Gastroesophageal sphincter (tissue), 4 donors: ENCODE measurements at places on chromosomes 1 and 21.

- no peak for ATAC-seq
Measured at GRCh38 chr1:160608057-160608456, 28.8 kb upstream of the CD84 start.

DNA sequence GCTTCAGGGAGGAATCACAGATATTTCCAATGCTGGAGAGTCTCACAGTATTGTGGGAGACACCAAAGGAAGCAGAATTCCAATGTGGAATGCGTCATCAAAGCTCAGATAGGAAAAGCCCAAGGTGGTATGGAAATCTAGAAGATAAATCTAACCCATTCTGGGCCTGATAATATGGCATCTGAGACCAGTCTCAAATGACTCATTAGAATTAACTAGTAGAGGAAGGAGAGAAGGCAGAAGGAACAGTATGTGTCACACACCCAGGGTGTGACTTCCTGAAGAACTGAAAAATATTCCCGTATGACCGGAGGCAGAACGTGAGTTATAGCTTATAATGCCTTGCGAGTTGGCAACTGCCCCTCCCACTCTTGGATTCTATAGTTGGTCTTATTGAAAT is 499.2 kb downstream of the PLPP3 start:
- no peak for ATAC-seq

DNA sequence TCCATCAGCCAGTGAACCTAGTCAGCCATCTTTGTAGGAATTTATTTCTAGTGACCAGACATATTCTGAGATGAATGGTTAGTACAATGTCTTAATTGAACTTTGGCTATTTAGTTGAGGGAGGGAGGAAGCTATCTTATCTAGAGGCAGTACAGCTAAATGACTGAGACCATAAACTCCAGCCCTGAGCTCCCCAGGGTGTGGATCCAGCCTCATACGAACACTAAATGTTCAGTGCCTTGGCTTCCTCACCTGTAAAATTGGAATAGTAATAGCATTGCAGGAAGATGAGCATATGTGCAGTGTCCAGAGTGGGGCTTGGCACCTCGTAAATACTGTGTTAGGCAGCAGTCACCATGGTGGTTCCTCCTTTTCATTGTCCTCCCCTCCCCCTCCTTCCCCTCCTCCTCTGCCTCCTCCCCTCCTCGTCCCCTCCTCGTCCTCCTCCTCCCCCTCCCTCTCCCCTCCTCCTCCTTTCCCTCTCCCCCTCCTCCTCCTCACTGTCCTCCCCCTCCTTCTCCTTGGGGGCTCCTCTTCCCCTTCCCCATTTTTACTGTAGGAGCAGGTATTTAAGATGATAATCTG is 108.2 kb downstream of the GALNT2 start:
- ATAC-seq = no peak

GRCh38 chr1:40783001-40783905 is at the start of gene KCNQ4:
Gene KCNQ4 (plus strand): TSS chr1:40783787. CDS start chr1:40784094, 307 bp downstream.
- peak; percentile 75 for ATAC-seq

GRCh38 chr1:214066936-214067335 is 79.2 kb downstream of the PROX1 start:
- no peak for ATAC-seq

DNA sequence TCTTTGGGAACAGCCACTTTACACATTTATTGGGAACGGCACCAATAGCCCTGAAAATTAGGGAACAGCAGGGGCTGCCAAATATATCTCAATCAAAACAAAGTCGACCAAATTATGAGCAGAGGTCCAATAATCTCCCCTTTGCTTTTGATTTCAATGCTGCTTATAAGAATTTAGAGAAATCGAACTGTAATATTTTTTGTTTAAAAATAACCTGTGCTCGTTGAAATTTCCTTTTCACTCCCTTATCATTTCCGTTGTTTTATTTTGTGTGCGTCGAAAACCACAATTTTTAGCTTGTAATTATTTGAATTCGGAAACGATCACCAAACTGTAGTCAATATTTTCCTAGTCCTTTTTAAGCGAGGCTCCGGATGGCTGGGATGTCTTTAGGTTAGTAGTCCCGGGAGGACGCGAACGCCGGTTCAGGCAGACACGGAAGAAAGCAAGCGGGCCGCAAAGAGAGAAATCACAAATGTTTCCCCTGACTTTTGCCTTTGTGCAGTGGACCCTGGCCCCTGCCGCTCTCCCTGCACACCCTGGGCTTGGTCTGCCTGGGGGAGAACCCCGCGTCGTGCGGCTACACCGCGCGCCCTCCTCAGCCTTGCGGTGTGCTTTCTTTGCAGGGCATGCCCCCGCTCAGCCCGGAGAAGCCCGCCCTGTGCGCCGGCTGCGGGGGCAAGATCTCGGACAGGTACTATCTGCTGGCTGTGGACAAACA is 2.3 kb downstream of the LHX9 start:
- no peak for ATAC-seq

GRCh38 chr1:31593770-31594632 is 17.7 kb downstream of the TINAGL1 start:
- peak; percentile 76 for ATAC-seq

DNA sequence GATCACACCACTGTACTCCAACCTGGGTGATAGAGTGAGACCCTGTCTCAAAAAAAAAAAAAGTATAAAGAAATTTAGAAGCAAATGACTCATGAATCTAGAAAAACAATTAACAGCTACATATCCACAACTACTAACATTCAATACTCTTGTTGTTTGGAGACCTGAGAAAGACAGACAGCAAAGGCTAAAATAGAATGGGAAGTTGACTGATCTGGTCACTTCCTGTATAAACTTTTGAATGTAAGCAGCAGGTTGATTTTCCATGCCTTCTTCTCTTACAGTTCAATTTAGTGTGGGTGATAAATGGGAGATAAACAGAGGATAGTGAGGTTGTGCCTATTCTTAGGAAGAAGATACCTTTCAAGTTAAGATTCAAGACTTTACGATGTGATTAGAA is 85.2 kb downstream of the TGFB2 start:
- ATAC-seq = no peak

DNA sequence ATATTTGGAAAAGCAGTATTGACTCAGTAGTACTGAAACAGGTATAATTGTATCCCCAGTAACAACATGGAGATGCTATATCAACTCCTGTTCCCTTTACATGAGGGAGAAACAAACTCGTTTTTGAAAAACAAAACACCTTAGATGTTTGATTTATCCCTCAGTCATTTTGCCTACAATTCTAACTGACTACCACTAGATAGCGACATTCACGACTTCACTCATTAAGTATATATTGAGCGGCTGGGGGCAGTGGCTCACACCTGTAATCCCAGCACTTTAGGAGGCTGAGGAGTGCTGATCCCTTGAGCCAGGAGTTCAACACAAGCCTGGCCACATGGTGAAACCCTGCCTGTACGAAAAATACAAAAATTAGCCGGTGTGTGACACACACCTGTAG is 83.3 kb downstream of the CYYR1 start:
- ATAC-seq = no peak

- ATAC-seq = no peak
Measured at GRCh38 chr1:185727726-185728125, 6.5 kb upstream of the HMCN1 start.
